ENCODE measurements at places on chromosomes 13 and 19.

- H3K4me3 ChIP-seq, result no peak overlapping the region
- H3K36me3 ChIP-seq, result peaks cover 69% of the 10 kb centered on the region
- peak overlapping the region; percentile 55 for H3K27ac ChIP-seq
- H3K4me1 ChIP-seq, result peaks cover 7% of the 10 kb centered on the region
Observed at GRCh38 chr19:47493378-47494210, 9.6 kb upstream of the KPTN start.

DNA sequence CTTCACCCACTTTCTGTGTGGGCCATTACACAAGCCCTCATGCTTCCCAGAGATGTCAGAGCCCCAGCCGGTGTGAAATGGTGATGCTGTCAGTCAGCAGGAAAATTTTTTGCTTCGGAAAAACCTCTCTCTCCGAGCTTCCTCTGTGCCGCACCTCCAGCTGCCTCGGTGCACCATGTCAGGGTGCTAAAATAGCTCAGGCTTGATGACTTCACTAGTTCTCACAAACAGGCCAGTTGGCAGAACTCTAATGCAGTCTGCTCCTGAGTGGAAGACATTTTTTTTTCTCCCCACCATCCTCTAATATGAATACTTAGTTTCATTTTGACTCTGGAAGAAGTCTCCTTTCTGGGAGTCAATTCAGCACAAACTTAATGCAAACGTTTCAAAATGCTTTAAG is 71.3 kb downstream of the KLF12 start:
- H3K4me3 ChIP-seq, result peak overlapping the region; percentile 70
- H3K36me3 ChIP-seq, result peaks cover 25% of the 10 kb centered on the region
- H3K27me3 ChIP-seq, result no peaks in the 10 kb centered on the region

GRCh38 chr13:95620825-95621498 is 23.5 kb downstream of the DZIP1 start:
- H3K4me1 ChIP-seq, result no peaks in the 10 kb centered on the region
- peaks cover 23% of the 10 kb centered on the region for H3K27me3 ChIP-seq
- H3K4me3 ChIP-seq, result no peak overlapping the region
- H3K36me3 ChIP-seq, result no peaks in the 10 kb centered on the region
- no peak overlapping the region for H3K27ac ChIP-seq

- H3K27me3 ChIP-seq, result no peaks in the 10 kb centered on the region
- DNase-seq, result no peak
- peaks cover 7% of the 10 kb centered on the region for H3K36me3 ChIP-seq
- H3K4me1 ChIP-seq, result peaks cover 34% of the 10 kb centered on the region
- no peak overlapping the region for H3K4me3 ChIP-seq
Observed at GRCh38 chr19:14078411-14078810, 5.8 kb downstream of the MISP3 start.

GRCh38 chr19:33644284-33644836 is 22.6 kb downstream of the CHST8 start:
- peaks cover 17% of the 10 kb centered on the region for H3K27me3 ChIP-seq
- no peaks in the 10 kb centered on the region for H3K4me1 ChIP-seq
- no peaks in the 10 kb centered on the region for H3K36me3 ChIP-seq
- no peak overlapping the region for H3K4me3 ChIP-seq

- peak; percentile 13 for DNase-seq
- peaks cover 10% of the 10 kb centered on the region for H3K4me1 ChIP-seq
- H3K36me3 ChIP-seq, result no peaks in the 10 kb centered on the region
- peaks cover 63% of the 10 kb centered on the region for H3K27me3 ChIP-seq
- H3K4me3 ChIP-seq, result no peak overlapping the region
Observed at GRCh38 chr13:113916330-113916815, 52.5 kb upstream of the GAS6 start.

GRCh38 chr13:43000676-43001075 is 8.6 kb upstream of the EPSTI1 start:
- H3K36me3 ChIP-seq, result no peaks in the 10 kb centered on the region
- DNase-seq, result no peak
- H3K27me3 ChIP-seq, result no peaks in the 10 kb centered on the region
- H3K27ac ChIP-seq, result no peak overlapping the region
- H3K4me3 ChIP-seq, result no peak overlapping the region
- peaks cover 31% of the 10 kb centered on the region for H3K4me1 ChIP-seq

GRCh38 chr19:30226464-30227011 is 145.6 kb upstream of the ZNF536 start:
- H3K27ac ChIP-seq, result peak overlapping the region; percentile 50
- DNase-seq, result no peak
- no peaks in the 10 kb centered on the region for H3K36me3 ChIP-seq
- peak overlapping the region; percentile 74 for H3K4me3 ChIP-seq
- peaks cover 30% of the 10 kb centered on the region for H3K4me1 ChIP-seq

- no peaks in the 10 kb centered on the region for H3K4me1 ChIP-seq
- H3K27ac ChIP-seq, result no peak overlapping the region
- no peaks in the 10 kb centered on the region for H3K27me3 ChIP-seq
- no peaks in the 10 kb centered on the region for H3K36me3 ChIP-seq
- DNase-seq, result no peak
- H3K4me3 ChIP-seq, result no peak overlapping the region
Observed at GRCh38 chr13:108549934-108550333, 79.5 kb upstream of the MYO16 start.

- peak overlapping the region; percentile 81 for H3K4me3 ChIP-seq
- H3K27ac ChIP-seq, result peak overlapping the region; percentile 69
- DNase-seq, result peak; percentile 67
- peaks cover 52% of the 10 kb centered on the region for H3K36me3 ChIP-seq
- no peaks in the 10 kb centered on the region for H3K27me3 ChIP-seq
- H3K4me1 ChIP-seq, result peaks cover 47% of the 10 kb centered on the region
Observed at GRCh38 chr19:17402982-17403855, 2.2 kb downstream of the BST2 start.

DNA sequence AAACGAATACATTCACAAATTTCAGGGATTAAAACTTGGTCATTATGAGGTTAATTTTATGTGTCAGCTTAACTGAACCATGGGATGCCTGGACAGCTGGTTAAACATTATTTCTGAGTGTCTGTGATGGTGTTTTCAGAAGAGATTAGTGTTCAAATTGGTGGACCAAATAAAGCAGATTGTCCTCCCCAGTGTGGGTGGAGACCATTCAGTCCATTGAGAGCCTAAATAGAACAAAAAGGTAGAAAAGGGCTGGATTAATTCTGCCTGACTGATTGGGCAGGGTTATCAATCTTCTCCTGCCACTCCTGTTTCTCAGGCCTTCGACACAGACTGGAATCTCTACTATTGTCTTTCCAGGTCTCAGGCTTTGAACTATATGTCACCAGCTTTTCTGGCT is 203.8 kb upstream of the SLITRK6 start:
- no peak overlapping the region for H3K4me3 ChIP-seq
- no peak overlapping the region for H3K27ac ChIP-seq
- H3K36me3 ChIP-seq, result no peaks in the 10 kb centered on the region
- no peaks in the 10 kb centered on the region for H3K27me3 ChIP-seq

- no peak overlapping the region for H3K4me3 ChIP-seq
- DNase-seq, result no peak
- H3K4me1 ChIP-seq, result no peaks in the 10 kb centered on the region
- no peak overlapping the region for H3K27ac ChIP-seq
- no peaks in the 10 kb centered on the region for H3K36me3 ChIP-seq
Observed at GRCh38 chr13:49904729-49905456, 31.2 kb downstream of the SPRYD7 start.

GRCh38 chr19:1691589-1692290 is 39.3 kb upstream of the TCF3 start:
- no peak overlapping the region for H3K27ac ChIP-seq
- H3K36me3 ChIP-seq, result no peaks in the 10 kb centered on the region
- DNase-seq, result no peak
- no peaks in the 10 kb centered on the region for H3K4me1 ChIP-seq
- H3K4me3 ChIP-seq, result no peak overlapping the region
- H3K27me3 ChIP-seq, result peaks cover 49% of the 10 kb centered on the region

DNA sequence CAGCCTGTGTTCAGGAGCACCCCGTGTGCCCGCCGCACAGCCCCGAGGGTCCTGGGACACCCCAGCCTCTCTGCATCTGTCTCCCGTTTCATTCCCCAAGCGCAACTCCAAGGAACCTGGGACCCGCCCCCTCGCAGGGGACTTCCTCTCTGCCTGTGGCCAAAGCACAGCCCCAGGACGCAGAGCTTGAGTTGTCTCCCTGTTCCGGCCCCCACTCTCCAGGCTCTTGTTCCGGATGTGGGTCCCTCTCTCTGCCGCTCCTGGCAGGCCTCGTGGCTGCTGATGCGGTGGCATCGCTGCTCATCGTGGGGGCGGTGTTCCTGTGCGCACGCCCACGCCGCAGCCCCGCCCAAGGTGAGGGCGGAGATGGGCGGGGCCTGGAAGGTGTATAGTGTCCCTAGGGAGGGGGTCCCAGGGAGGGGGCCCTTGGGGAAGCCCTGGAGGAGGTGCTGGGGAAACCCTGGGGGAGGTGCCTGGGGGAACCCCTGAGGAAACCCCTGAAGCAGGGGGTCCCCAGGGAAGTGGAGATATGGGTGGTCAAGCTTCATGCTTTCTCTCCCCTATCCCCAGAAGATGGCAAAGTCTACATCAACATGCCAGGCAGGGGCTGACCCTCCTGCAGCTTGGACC is 1.3 kb downstream of the HCST start:
- H3K4me3 ChIP-seq, result peak overlapping the region; percentile 97
- H3K27me3 ChIP-seq, result no peaks in the 10 kb centered on the region
- H3K36me3 ChIP-seq, result peaks cover 18% of the 10 kb centered on the region
- DNase-seq, result peak; percentile 86

GRCh38 chr19:6516659-6517291 is 14.1 kb upstream of the TNFSF9 start:
- H3K4me1 ChIP-seq, result peaks cover 37% of the 10 kb centered on the region
- peak overlapping the region; percentile 96 for H3K27ac ChIP-seq
- DNase-seq, result peak; percentile 96
- no peaks in the 10 kb centered on the region for H3K27me3 ChIP-seq
- peaks cover 2% of the 10 kb centered on the region for H3K36me3 ChIP-seq

DNA sequence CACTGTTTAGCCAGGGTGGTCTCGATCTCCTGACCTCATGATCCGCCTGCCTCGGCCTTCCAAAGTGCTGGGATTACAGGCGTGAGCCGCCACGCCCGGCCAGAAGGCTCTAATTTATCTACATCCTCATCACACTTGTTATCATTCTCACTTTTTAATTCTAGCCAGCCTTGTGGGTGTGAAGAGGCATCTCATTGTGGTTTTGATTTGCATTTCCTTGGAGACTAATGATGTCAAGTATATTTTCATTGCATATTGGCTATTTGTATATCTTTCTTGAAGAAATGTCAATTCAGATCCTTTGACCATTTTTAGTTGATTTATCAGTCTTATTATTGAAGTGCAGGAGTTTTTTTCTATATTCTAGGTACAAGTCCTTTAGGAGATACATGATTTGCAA is 27.7 kb upstream of the HIF3A start:
- H3K27ac ChIP-seq, result no peak overlapping the region
- H3K36me3 ChIP-seq, result no peaks in the 10 kb centered on the region
- peaks cover 19% of the 10 kb centered on the region for H3K4me1 ChIP-seq
- no peak overlapping the region for H3K4me3 ChIP-seq
- no peak for DNase-seq

GRCh38 chr19:2811735-2812413 is 7.8 kb upstream of the ZNF554 start:
- no peak for DNase-seq
- H3K27ac ChIP-seq, result no peak overlapping the region
- no peaks in the 10 kb centered on the region for H3K4me1 ChIP-seq

DNA sequence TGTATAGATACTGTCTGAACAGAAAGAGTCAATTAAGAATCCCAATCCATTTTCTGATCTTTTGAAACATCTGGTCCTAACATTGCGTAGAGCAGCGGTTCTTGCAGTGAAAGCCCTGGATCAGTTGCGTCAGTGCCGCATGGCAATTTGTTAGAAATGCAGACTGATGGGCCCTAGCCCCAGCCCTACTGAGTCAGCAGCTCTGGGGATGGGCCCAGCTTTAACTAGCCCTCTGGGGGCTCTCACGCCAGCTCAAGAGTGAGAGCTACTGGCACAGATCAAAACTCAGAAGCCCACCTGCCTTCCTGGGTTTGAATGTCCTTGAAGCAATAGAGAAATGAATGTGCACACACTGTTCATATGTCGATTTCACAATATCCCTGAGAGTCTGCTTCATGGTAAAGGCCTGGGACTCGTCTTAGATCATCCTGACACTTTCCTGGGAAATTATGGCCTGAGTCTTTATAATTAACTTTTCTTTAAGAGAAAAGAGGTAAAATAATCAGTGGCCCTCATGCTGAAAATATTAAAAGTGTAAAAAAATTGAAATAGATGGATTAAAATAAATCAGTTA is 206.8 kb upstream of the TMTC4 start:
- peaks cover 43% of the 10 kb centered on the region for H3K27me3 ChIP-seq
- no peak overlapping the region for H3K27ac ChIP-seq
- H3K36me3 ChIP-seq, result no peaks in the 10 kb centered on the region
- H3K4me3 ChIP-seq, result no peak overlapping the region

DNA sequence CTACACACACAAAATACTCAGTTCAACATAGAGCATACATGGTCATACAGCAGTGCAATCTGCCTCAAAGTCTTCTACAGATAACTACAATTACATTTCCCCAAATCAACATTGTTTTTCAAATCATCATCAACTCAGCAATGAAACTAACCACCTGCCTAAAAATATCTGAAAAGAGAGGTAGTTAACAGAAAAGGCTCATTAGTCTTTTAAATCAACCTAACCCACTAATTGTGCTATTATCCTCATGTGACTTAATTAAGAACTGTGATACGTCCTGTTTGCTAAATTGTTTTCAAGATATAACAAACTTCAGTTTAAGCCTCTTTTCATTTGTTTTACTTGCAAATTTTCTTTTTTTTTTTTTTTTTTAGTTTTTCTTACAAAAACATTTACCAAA is 65.4 kb downstream of the VWA8 start:
- H3K27me3 ChIP-seq, result no peaks in the 10 kb centered on the region
- peaks cover 9% of the 10 kb centered on the region for H3K4me1 ChIP-seq
- H3K36me3 ChIP-seq, result peaks cover 64% of the 10 kb centered on the region
- no peak for DNase-seq

DNA sequence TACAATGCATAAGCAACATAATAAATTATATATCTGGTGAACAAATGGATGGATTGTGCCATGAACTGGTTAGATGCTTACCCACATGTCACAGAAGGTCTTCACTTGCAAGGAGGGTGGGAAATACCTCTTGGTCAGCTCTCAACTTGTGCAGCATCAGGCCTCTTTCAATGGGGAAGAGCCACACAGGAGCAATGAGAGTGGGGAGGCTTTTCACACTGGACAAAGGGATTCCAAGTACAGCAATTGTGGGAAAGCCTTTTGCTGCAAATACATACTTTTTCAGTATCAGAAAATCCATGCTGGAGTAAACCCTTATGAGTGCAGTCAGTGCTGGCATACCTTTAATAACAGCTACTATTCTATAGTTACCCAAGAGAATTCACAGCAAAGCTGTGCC is 11.8 kb upstream of the ZNF543 start:
- H3K27ac ChIP-seq, result no peak overlapping the region
- no peak overlapping the region for H3K4me3 ChIP-seq
- peaks cover 2% of the 10 kb centered on the region for H3K4me1 ChIP-seq
- DNase-seq, result no peak
- H3K27me3 ChIP-seq, result no peaks in the 10 kb centered on the region

Data from activated T-cell treated with anti-CD3 and anti-CD28 coated beads, Interleukin-2, amount 50 U/mL, for 24 hours (primary cell).